ENCODE measurements at places on chromosomes 2 and 18. TPM values are rescaled to one million over a fixed set of nuclear protein-coding genes. Genes with fewer than 3 reads are reported as not detected.

CCDC93 gene
- total RNA-seq = 15.8 TPM

MARCHF4 gene
- 57.2 TPM for total RNA-seq

IL1RN gene
- total RNA-seq = 0.42 TPM

DTNA gene
- 0.98 TPM for total RNA-seq

AUP1 gene
- 263 TPM for total RNA-seq

PPM1G gene
- 175 TPM for total RNA-seq

EEF1B2 gene
- 1,044 TPM for total RNA-seq

INO80C gene
- 23.4 TPM for total RNA-seq

Measured in A549 treated with CpdA at 1 μM for 4 hours (cell line).